Posterior vena cava (tissue), 2 donors: ENCODE measurements at places on chromosomes 11 and 22. TPM values are rescaled to one million over a fixed set of nuclear protein-coding genes. Genes with fewer than 3 reads are reported as not detected.

GAB4 gene
- not detected for total RNA-seq

SLC1A2 gene
- total RNA-seq: 1.9 TPM

CDC42BPG gene
- total RNA-seq: 0.38 TPM

RIMBP3C gene
- total RNA-seq: 0.14 TPM

CCDC87 gene
- total RNA-seq: 0.24 TPM

KCNK7 gene
- 0.71 TPM for total RNA-seq

BIK gene
- not detected for total RNA-seq

MUC5AC gene
- total RNA-seq: not detected

GLYATL1B gene
- not detected for total RNA-seq

KRTAP5-8 gene
- total RNA-seq: not detected

DNA sequence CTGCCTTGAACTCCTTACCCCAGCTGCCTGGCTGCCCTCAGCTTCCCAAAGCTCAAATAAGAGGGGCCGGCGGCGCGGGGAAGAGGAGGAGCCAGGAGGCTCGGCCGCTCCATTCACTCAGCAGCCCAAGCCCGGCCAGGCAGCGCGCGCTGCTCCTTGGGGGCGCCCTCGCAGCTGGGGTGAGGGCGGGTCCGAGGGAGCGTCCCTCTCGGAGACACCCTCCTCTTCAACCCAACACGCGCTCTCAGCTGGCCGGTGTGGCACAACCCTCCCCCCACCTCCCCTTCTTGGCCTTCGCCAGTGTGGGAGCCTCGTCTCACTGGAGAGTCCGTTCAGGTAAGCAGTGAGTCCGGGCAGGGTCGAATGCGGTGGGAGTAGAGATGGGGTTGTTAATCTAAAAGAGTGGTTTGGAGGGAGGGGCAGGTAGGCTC, at the start of gene WT1:
TSS of gene WT1 (minus strand) at position 29 of the 431 bp plus-strand sequence.
- no peak for DNase-seq

DNA sequence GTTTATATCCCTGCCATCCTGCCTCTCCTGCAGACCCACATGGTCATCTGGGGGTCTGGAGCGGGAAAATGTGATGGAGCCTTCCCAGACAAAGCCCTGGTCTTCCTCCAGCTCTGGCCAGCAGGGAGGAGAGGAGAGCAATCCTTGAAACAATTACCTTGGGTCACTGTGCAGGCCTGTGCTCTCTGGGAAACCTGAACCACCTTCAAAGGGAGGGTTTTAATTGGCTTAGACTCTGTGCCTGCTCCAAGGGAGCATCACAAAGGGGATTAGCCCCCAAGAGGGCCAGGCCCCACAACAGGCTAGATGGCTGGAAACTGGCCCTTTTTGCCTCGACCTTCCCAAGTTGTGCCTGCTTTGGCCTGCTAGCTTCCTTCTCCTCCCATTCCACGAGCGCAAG, 351.9 kb downstream of the TENM4 start:
- no peak for DNase-seq

GRCh38 chr11:109130910-109131309, 291.1 kb upstream of the C11orf87 start:
- no peak for DNase-seq

DNA sequence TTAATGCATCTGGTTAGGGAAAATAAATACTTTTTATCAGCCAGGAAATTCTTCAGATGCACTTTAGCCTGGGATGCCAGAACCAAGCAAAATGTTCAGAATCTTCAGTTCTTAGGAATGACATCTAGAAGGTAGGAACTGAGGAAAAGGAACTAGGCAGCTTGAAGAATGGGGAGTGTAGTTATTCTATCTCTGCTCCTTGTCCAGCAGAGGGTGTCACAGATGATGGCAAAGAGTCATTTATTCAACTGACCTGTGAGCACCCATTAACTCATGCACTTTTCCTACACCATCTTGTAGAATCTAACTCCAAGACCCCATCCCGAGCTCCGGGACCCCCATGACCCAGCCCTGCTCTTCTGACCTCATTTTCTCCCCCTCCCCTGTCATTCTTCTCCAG, 122.1 kb upstream of the ISX start:
- no peak for DNase-seq

DNA sequence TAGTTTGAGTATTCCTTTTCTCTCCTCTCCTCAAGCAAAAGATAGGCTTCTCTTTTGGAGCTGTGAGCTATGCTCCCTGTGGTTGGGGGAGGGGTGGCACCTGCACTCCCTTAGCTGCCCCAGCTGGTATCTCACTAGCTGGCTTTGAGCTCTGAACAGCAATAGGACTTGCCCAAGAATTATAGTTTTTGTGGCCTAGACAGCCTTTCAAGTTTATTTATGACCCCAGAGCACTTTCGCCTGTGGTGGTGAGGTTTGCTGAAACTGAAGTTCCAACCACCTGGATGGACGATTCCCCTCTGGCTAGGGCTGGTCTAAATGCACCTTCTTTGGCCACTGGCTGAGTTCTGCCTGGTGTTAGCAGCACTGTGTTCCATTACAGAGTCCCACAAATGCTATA, 37.1 kb upstream of the SLC37A2 start:
- DNase-seq: no peak

- DNase-seq: no peak
Observed at GRCh38 chr11:43833657-43834073, 47.0 kb upstream of the ALKBH3 start.

GRCh38 chr11:77208535-77208934, 80.5 kb downstream of the MYO7A start:
- DNase-seq: peak; percentile 54

- DNase-seq: no peak
Observed at GRCh38 chr11:41659985-41660384, 200.5 kb upstream of the LRRC4C start.

DNA sequence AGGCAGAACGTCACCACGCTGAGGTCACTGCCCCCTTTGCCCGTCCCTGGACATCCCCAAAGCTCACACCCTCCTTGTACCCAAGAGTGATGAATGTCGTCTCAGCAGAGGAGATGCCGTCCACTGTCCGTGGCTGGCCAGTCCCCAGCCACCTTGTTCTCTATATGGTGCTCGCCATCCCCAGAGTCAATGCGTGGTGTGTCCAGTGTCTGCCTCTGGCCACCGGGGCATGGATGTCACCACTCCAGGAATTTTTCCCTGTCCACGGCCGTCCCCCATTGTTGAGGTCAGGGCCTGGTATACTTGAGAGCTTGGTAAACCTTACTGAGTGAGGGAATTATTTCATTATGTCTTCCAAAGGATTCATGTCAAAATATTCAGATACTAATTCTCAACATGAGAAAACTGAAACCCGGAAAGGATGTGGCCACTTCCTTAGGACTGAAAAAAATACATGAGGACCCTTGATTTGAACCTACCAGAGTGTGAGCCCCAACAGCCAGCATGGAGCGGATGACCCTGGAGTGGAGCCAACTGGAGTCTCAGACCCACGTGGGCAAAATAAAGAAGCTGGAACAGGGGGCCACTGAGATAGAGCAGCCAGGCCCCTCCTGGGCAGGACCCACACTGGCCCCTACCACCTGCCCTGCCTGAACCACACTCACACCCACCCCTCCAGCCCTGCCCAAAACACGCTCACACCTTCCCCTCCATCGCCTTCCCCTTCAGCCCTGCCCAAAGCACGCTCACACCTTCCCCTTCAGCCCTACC, 376.4 kb downstream of the BRD1 start:
- peak; percentile 73 for DNase-seq

GRCh38 chr11:112785719-112786118, 175.5 kb upstream of the NCAM1 start:
- DNase-seq: no peak

- no peak for DNase-seq
Observed at GRCh38 chr11:7977232-7977917, 9.8 kb upstream of the EIF3F start.

DNA sequence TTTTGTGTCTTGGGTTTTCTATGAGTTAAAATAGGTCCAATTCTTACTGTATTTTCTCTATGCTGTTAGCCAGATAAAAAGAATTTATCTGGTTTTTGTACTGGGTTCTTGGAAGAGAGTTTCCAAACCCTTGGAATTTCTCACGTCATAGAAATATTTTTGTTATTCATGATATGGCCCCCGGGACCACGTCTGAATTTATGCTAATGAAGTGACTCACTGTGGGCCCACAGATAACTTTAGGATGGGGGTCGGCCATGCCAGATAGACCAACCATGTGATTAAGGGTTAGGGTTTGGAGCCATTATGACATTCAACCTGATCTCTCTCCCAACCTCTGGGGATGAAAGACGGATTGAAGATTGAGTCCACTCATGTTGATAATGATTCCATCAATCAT, 35.6 kb upstream of the DDI1 start:
- no peak for DNase-seq

GRCh38 chr11:17554487-17554886, 7.4 kb downstream of the OTOG start:
- no peak for DNase-seq

GRCh38 chr22:25509374-25509791, 55.1 kb upstream of the GRK3 start:
- no peak for DNase-seq

GRCh38 chr11:68149417-68149816, 28.2 kb upstream of the CHKA start:
- DNase-seq: no peak

DNA sequence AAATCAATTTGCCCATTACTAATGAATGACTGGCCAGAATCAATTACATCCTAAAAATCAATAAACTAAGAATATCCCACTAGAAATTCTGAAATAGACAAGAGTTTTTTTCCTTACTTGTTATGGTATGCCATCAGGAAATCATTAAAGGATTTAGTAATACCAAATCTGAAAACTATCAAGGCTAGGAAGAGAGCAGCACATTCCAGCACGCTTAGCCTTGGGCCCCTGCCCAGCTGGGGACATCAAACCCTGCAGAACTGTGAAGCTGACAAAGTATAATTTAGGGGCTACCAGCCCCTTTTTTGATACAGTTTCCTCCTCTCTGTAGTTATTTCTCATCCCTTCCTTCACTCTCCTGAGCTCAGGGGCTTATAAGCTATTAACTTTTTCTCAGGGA, 247.8 kb upstream of the ZC3H12C start:
- DNase-seq: no peak

DNA sequence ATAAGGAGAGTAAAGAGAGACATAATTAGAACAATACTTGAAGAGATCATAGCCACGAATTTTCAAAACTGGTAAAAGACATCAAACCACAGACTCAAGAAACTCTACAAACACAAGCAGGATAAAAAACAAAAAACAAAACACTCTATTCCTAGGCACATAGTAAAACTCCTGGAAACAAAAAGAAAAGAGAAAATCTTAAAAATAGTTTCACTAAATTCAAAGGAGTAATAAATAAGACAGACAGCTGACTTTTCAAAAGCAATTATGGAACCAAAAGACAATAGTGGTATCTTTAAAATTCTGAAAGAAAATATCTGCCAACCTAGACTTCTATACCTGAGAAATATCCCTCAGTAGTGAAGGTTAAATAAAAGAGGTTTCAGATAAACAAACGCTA, 9.2 kb upstream of the NARS2 start:
- DNase-seq: no peak

DNA sequence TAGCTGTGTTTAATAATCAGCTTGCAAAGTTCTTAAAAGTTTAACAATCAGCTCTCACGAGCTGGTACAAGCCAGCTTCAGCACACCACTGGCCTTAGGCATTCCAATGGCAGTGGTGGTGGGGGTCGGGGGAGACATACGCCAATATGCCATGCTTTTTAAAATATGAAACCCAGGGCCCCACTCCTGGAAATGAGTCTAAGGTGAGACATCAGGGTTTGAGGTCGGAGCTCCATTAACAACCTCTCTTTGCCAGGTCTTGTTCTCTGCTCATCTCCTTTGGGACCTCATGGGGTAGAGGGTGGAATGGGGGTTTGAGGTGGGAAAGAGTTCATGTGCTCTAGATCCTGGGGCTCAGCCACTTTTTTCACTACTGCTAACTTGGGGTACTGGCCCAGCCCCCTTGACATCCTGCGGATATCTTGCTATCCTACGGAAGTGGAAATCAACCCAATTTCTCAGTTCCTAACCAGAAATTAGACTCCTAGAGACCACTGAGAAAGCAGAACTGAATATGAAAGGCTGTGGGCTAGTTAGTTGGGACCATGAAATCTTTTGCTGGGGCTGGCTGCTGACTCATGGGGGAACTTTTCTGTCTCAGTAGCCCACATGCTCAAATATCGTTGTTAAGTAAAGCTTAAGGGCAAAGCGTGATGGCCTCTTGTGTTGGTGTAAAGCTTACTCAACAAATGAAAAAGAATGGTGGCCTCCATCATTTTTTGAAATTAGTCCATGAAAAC, 90.1 kb downstream of the PDHX start:
- DNase-seq: no peak

GRCh38 chr11:74269161-74269811, 42.2 kb downstream of the P4HA3 start:
- DNase-seq: no peak

DNA sequence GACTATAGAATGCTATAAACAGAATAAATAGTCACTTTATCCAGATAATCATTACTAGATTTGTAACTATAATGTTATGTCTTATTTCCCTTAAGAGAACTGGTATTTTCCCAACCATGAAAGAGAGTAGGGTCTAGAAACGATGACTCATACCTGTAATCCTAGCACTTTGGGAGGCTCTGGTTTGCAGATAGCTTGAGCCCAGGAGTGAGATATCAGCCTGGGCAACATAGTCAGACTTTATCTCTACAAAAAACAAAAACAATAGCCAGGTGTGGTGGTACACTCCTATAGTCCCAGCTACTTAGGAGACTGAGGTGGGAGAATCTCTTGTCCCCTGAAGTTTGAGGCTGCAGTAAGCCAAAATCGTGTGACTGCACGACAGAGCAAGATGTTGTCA, 30.9 kb downstream of the OR52A5 start:
- DNase-seq: no peak

DNA sequence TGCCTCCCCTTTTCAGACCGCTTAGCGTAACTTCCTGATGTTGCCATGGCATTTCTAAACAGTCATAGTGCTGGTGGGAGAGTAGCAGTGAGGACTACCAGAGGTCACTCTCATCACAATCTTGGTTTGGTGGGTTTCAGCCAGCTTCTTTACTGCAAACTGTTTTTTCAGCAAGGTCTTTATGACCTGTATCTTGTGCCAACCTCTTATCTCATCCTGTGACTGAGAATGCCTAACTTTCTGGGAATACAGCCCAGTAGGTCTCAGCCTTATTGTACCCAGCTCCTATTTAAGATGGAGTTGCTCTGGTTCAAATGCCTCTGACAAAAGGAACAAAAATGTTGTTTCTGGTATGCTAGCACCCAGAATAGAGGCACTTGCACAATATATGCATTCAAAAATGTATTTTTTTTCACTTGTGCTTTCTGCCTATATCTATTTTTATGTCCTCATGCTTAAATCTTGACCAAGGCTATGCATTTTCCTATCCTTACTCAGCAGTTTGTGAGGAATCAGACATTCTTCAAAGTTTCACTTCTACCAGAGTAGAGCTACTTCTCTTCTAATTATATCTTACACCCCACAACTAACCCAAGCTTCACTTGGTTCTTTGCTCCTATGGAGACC, 16.1 kb upstream of the OR51M1 start:
- no peak for DNase-seq
